ENCODE measurements at places on chromosomes 16 and 17.

GRCh38 chr16:4260360-4260759 is 12.5 kb downstream of the TFAP4 start:
- no peak for DNase-seq

- no peak for DNase-seq
Measured at GRCh38 chr17:67438667-67439066, 61.6 kb downstream of the PITPNC1 start.

- DNase-seq: no peak
Measured at GRCh38 chr16:75202069-75202590, 4.8 kb downstream of the CTRB2 start.

DNA sequence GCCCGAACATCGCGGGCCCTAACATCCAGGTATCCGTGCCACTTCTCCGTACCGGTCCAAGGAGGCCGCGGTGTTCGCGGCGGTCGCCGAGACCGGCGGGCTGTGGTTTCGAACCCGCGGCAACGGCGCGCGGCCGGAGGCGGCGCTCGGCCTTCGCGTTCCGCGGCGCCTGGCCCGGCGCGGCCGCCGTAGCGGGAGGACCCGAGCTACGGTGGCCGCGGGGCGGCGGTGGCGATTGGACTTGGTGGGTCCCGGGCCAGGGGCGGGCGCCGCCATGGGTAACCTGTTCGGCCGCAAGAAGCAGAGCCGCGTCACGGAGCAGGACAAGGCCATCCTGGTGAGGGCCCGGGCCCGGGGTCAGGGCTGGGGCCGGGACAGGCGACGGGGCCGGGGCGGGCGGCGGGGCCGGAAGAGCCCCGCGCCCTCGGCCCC is at the start of gene CHMP6:
Gene CHMP6 (plus strand): TSS at position 197 of the 432 bp plus-strand sequence. CDS start 78 bp downstream, at position 275.
- peak; percentile 45 for DNase-seq

DNA sequence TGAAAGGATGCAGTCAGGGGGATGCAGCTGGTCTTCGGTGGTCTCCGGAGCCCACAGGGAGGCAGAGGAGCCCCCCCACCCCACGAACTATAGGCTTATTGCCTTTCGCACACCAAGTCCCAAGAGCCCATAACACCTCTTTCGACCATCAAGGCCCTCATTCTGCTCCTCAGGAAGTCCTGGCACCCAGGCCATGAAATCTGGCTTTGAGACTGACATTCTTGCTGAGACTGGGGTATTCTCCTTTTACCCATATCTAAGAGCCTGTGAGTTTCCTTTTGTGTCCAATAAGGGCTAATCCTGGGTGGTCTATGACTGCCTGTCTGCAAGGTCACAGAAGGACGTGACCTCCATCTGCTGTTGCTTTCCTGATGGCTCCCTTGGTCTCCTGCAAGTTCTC is 6.4 kb upstream of the ARL4D start:
- no peak for DNase-seq
